Stimulated activated naive B cell treated with anti-CD40 and anti-IgM and Interleukin-4, amounts not matched to agents 10 μg/mL and 1 μg/mL and 100 μg/mL, for 72 hours (primary cell): ENCODE measurements at places on chromosomes 13 and 19.

- peak overlapping the region; percentile 92 for H3K27ac ChIP-seq
- H3K36me3 ChIP-seq = peaks cover 64% of the 10 kb centered on the region
- DNase-seq = peak; percentile 58
- H3K27me3 ChIP-seq = no peaks in the 10 kb centered on the region
- peak overlapping the region; percentile 41 for H3K4me3 ChIP-seq
Measured at GRCh38 chr19:18167975-18168645, 5.5 kb upstream of the IFI30 start.

DNA sequence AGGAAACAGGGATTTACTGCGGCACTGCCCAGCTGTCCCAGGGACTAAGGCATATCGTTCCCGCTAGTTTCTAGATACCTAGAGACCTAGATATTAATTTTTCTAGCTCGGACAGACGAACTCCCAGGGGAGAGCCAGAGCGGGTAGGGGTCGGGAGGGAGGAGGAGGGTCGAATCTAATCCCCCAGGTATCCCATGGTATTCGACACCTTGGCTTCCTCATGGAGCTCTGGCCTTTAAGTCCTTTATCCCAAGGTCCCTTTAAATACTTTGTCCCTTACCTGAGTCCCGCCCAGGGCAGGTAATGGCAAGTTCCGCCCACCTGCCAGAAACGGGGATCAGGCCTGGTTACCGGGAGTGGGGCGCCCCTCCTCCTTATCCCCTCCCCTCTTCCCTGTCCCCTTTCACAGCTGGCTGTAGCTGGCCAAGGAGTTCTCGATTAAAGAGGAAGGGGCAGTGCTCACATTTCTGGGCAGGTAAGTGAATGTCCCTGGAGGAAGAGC lies at the start of gene PRRG2:
Gene PRRG2, plus strand, starts transcription at position 310 of the 502 bp plus-strand sequence. CDS start 1,904 bp downstream, outside the sequence.
- peak within 1 kb of the TSS; percentile 95 for H3K4me3 ChIP-seq
- H3K4me1 ChIP-seq = peaks cover 41% of the 10 kb centered on the region
- no peaks in the 10 kb centered on the region for H3K27me3 ChIP-seq
- peaks cover 2% of the 10 kb centered on the region for H3K36me3 ChIP-seq
- DNase-seq = no peak
- H3K27ac ChIP-seq = peak within 1 kb of the TSS; percentile 96

DNA sequence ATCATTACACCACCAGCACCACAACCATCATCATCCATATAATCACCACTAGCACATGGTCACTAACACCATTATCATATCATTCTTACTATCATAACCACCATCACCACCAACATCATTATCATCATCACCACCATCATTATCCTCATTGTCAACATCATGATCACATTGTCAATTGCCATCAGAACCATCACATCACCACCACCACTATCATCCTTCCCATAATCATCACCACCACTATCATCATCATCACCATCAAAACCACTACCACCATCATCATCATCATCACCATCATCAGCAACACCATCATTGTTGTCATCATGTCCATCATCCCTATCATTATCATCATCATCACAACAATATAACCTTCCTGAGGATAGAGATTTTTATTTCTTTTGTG lies 58.1 kb downstream of the MBD3L1 start:
- no peak for DNase-seq
- no peaks in the 10 kb centered on the region for H3K36me3 ChIP-seq
- H3K27ac ChIP-seq = no peak overlapping the region
- no peaks in the 10 kb centered on the region for H3K4me1 ChIP-seq

DNA sequence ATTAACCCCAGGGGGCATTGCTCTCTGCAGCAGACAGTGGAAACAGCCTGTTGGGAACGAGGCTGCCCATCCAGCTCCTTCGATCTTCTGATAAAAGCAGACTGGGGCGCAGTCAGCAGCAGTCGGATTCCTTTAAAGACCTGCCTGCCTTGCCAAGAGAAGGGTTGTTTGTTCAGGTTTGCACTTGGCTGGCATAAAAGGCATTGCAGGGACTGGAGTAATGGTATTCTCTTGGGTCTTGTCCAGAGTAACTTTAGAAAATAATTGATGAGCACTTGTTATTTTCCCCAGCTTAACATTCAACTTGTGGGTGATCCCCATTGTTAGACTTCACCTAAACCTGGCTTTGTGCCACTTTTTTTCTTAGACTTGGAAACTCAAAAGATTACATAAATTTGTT lies 67.3 kb upstream of the SLC10A2 start:
- no peak for DNase-seq
- no peaks in the 10 kb centered on the region for H3K4me1 ChIP-seq
- H3K36me3 ChIP-seq = no peaks in the 10 kb centered on the region
- H3K27ac ChIP-seq = no peak overlapping the region
- H3K27me3 ChIP-seq = no peaks in the 10 kb centered on the region

GRCh38 chr19:6854758-6855157 lies 32.6 kb upstream of the ADGRE1 start:
- peak overlapping the region; percentile 53 for H3K27ac ChIP-seq
- no peak for DNase-seq
- peaks cover 38% of the 10 kb centered on the region for H3K36me3 ChIP-seq

- H3K27me3 ChIP-seq = no peaks in the 10 kb centered on the region
- H3K27ac ChIP-seq = peak overlapping the region; percentile 60
- peaks cover 58% of the 10 kb centered on the region for H3K36me3 ChIP-seq
- no peak for DNase-seq
- H3K4me3 ChIP-seq = peak overlapping the region; percentile 99
Measured at GRCh38 chr19:16146112-16146511, 2.6 kb downstream of the HSH2D start.

GRCh38 chr13:43698758-43699157 lies 88.0 kb downstream of the ENOX1 start:
- no peak for DNase-seq
- H3K36me3 ChIP-seq = no peaks in the 10 kb centered on the region
- no peak overlapping the region for H3K27ac ChIP-seq
- no peaks in the 10 kb centered on the region for H3K27me3 ChIP-seq
- H3K4me1 ChIP-seq = no peaks in the 10 kb centered on the region
